ENCODE measurements at places on chromosomes 1 and 21.

DNA sequence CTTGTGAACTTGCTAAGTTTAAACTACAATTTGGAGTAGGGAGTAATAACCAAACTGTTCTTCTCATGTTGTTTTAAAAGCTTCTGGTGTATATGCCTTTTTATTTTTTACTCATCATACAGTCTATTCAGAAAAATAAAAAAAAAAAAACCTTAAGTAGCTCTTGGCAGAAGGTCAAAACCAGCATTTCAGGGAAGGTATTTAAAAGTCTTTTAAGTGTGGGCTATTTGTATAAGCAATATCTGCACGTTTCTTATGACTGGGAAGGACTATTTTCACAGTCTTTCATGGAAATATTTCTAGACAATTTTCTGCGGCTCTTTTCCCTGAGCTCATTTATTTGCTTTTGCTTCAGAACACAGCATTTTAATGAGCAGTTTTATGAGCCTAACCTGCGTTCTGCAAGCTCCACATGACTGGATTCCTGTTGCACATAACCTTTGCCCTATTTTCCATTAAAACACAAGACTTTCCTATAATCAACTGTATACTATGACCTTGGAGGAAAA is 60.9 kb upstream of the C1orf105 start:
- peak; percentile 61 for DNase-seq

- no peak for DNase-seq
Measured at GRCh38 chr1:242427519-242427918, 97.0 kb downstream of the PLD5 start.

- no peak for DNase-seq
Measured at GRCh38 chr1:245749053-245749452, 594.3 kb downstream of the KIF26B start.

DNA sequence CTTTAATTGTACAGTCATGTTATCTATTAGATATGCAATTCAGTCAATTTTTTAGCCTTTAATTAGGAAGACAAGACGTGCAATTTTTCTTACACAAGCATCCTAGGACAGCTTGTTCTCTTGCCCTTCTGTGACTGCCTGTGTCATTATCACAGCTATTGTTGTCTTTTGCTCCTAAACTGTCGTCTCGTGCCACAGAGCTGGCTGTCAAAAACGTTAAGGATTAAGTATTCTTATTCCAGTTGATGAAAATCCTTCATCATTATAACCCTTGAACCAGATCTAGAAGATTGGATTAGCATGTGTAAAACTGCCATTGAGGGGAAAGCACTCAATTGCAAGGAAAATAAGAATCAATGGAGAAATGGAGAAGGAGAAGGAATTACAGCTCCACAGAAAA is 43.8 kb upstream of the AIM2 start:
- DNase-seq, result no peak

DNA sequence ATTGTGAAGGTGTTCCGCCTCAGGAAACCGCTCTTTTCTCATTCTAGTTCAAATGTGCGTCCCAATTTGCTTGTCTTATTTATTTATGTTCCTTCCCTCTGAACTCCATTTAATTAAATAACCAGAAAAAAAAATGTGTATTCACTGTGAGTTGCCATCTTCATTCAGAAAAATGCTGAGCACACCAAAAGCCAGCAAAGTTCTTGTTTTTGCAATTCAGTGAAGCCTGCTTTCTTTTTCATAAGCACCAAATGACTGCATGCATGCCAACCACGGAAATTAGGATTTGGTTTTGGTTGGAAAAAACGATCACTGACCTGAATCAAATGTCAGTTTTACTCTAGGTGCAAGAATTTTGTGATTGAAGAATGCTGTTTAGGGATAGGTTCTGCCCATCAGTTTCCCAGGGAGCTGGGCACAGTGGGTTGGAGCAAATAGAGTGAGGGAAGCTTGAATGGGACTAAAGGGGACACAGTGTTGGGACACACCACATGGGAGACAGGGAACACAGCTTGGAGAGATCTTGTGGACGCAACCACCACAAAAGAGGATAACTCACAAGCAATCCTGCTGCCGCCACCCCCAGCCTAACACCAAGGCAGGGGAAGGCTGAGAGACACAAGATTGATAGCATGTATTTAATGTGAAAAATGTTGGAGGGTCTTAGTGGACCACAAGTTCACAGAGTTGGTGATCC is 183.4 kb upstream of the GALNT2 start:
- no peak for DNase-seq

- no peak for DNase-seq
Measured at GRCh38 chr1:229251185-229251584, 19.7 kb upstream of the RAB4A start.

- peak; percentile 24 for DNase-seq
Measured at GRCh38 chr1:185857442-185857841, 123.3 kb downstream of the HMCN1 start.

GRCh38 chr21:46426313-46427046 is 32.2 kb upstream of the DIP2A start:
- no peak for DNase-seq

DNA sequence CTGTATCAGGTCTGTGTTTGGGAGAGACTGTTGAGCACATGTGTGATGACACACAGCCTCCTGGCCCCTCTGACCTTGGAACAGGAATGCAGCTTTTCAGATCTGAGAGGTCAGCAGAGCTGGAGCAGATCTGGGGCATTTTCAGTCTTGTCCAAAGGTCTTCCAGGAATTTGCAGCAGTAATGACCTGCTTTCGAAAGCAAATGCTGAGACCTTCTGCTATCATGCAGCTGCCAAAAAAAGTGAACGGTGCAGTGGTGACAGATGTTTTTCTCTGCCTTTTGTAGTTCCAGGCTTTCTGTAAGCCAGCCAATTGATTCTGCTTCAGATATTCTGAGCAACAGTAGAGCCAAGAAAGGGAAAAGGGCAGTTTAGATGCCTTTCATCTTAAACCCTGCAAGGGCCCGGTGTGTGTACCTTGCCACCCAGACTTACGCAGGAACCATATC is 137.8 kb upstream of the COA6 start:
- DNase-seq, result no peak

DNA sequence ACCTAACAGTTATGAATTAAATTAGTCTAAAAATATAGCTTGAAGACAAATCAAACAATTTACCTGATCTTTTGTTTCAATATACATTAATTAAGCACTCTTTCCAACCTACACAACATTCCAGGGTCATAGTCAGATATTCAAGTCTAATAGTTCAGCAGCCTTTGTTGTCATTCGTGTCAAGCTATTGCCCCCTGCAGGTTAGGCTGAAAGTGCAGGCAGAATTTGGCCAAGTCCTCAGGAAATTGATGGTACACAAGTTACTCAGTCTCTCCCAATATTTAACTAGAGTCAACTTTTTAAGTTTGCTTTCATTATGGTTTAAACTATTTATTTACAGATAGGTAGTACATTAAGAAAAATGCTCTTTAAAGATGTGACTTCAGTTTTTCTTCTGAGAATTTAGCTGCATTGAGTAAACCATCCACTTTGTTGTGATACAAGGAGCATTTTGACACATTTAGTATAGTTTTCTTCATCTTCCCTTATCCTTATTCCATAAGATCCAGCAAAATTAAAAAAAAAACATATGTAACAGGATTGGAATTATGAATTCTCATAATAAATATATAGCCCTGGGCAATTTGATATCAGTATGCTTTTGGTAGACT is 130.3 kb upstream of the DPYD start:
- DNase-seq, result peak; percentile 16

- DNase-seq, result no peak
Measured at GRCh38 chr1:175225805-175226129, 33.2 kb upstream of the KIAA0040 start.

GRCh38 chr1:221736714-221737113 is 5.2 kb downstream of the DUSP10 start:
- no peak for DNase-seq

DNA sequence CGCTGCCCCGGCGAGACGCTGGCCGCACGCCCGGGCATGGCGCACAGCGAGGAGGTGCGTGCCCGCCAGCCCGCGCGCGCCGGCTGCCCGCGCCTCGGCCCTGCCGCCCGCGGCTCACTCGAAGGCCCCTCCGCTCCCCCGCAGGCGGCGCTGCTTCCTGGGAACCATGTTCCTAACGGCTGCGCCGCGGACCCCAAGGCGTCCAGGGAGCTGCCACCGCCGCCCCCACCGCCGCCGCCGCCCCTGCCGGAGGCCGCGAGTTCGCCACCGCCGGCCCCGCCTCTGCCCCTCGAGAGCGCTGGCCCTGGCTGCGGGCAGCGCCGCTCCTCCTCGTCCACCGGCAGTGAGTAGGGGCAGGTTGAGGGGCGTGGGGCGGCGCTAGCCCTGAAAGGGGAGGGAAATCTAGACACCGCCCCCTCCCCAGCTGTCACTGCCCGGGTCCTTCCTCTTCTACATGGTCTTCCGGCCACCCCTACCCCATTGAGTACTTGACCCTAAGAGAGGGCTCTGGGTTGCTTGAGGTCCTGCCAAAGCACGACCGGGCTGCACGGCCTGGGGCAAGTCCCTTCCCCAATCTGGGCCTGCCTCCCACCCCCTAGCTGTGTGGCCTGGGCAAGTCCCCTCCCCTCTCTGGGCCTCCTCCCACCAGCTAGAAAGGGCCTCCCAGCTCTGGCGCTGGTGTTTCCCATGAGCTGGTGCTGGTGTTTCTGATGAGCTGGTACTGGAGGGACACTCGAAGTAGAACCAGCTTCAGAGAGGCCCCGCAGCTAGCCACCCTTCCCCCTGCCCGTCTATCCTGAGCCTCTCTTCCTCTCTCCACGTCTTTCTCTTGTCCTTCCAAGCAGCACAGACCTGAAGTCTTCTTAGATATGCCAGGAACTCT is 17.0 kb downstream of the TNFRSF25 start:
- no peak for DNase-seq

DNA sequence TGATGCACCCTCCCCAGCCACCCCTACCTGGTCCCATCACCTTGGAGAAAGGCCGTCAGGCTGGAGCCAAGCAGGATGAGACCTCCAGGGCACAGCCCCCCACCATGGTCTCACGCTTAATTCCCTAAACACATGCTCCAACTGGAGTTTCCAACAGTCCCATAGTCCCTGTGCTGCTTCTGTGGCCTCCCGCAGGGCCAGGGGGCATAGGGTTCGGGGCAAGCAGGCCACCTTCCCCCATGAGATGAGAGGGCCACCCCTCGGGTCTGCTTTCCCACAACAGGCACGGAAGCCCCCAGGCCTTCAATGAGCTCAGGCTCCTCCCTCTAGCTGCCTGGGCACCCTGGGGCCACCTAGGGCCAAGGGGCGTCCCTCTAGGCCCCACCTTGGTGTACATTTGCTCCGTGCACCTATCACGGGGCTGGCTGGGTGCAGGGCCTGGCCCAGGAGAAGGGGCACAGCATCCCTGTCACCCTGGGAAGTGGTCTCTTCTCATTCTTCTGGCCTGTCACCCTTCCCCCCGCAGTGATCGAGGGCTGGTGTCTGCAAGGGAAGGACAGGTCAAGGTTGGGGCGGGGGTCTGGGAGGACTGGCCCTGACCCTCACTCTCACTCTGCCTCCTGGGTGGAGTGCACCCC is 42.4 kb downstream of the TRIM11 start:
- DNase-seq, result no peak

- no peak for DNase-seq
Measured at GRCh38 chr1:54944610-54945392, 35.6 kb upstream of the TMEM61 start.

- no peak for DNase-seq
Measured at GRCh38 chr21:27101523-27101922, 134.6 kb upstream of the ADAMTS5 start.

- peak; percentile 34 for DNase-seq
Measured at GRCh38 chr1:221878134-221878533, 136.2 kb upstream of the DUSP10 start.

DNA sequence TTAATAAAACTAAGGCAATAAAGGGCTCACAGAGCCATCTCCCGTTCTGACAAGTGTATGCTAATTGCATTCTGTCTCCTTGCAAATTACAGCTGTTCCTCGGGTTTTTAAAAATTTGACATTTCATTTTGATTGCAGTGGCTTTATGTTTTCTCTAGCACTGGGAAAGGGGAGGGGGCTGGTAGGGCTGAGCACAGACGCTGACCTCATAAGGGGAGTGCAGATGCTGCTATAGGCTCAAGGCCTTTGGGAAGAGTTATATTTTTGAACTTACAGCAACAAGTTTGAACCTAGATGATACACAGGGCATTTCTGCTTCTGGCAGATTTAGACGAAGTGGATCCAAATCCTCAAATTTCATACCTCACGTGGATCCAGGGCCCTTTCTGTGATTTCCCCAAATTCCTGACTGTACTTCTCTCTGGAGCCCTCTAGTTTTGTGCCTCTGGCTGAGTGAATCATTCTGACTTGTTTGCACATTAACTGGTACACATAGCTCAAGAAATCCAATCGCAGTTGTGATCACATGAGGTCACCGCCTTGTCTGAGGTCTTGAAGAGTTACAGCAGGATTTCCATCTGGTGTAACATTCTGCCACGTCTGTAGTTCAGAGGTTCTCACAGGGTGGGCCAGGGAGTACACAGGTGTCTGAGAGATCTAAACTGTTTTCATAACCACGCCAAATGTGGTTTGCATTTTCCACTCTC is 230.3 kb downstream of the C1orf94 start:
- DNase-seq, result peak; percentile 24

GRCh38 chr1:17393230-17393629 is 21.2 kb downstream of the PADI6 start:
- no peak for DNase-seq

- DNase-seq, result no peak
Measured at GRCh38 chr1:183632964-183633363, 2.6 kb downstream of the ARPC5 start.

GRCh38 chr1:181488866-181489265 is 5.5 kb downstream of the CACNA1E start:
- no peak for DNase-seq
